ENCODE measurements at places on chromosomes 7 and 10.

DNA sequence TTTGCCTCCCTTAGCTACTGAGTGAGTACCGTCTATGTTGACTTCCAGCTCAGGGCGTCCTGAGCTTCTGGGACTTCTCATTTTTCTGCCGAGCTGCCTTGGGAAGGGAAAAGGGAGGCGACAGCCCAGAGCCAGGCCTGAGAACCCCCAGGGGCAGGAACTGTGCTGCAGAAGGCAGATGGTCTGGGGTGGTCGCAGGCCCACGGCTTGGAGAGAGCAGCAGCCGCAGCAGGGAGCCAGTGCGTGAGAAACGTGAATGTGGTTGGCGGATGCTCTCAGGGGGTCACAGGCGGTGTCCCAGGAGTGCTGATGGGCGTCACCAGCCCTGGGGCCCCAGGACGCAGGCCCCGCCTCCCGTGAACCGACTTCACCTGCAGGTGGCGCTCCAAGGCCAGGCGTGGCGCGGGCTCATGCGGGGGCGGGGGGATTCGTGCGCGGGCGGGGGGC is 9.2 kb upstream of the PWWP2B start:
- DNase-seq, result peak; percentile 94

DNA sequence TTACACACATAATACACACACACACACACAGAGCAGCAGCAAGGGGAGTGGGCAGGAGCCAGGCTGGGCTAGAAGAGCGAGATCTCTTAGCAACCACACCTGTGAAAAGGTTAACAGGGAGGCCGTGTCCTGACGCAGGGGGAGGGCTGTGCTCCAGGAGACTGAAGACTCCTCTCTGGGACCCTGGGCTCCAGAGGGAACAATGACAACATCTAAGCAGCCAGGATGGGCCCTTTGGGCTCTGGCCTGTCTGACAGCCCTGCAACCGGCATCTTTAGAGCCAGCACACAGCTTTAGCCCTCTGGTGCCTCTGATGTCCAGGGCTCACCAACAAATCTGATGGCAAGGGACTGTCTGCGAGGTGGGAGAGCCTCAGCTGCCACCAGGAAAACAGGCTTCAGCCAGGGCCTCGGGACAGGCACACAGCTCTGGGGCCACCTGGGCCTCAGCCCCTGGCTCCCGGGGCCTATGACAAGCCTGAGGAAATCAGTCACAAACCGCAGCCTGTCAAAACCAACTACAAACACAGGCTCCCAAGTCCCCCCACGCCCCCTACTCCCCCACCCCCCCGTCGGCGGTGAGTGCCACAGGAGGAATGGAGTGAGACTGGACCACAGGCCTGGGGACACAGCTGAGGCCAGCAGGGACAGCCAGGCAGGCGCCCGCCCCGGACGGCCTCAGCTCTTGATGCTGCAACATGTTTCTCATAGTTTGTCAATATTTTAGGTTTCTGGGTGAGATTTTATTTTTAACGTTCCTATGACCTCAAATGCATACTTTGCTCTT is 102.8 kb downstream of the TNS3 start:
- no peak for DNase-seq

DNA sequence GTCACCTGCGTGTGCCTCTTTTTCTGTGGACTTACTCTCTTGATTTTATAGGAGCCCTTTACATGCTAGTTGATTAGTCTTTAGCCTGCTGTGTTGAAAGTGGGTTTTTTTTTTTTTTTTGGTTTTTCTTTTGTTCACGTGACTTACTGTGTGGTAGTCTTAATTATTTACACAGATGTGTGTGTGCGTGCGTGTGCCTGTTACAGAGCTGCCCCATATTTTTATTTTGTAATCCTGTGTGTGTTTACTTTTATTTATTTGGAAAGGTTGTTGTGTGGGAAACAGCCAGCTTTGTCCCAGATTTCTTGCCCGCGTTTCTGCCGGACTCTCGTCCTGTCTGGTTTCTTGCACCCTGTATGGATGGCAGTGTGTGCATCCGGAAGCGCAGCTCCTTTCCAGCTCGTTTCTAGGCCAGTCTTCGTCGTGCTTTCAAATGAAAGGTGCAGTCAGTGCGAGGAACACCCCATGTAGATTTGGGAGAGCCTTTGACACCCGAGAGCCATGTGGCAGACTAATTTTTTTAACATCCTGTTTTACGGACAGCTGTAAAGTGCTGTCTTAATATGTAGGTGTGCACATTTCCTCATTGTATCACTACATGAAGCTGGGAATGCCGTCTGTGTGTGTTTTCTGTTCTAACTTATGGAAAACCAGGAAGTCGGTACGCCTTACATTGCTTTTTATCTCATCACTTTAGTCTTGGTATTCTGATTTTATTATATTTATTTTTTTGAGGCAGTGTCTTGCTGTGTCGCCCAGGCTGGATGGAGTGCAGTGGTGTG is 55.6 kb downstream of the DNAJB6 start:
- DNase-seq, result no peak

- no peak for DNase-seq
These were observed 6.6 kb downstream of the GDF10 start for GRCh38 chr10:47306387-47307210.

DNA sequence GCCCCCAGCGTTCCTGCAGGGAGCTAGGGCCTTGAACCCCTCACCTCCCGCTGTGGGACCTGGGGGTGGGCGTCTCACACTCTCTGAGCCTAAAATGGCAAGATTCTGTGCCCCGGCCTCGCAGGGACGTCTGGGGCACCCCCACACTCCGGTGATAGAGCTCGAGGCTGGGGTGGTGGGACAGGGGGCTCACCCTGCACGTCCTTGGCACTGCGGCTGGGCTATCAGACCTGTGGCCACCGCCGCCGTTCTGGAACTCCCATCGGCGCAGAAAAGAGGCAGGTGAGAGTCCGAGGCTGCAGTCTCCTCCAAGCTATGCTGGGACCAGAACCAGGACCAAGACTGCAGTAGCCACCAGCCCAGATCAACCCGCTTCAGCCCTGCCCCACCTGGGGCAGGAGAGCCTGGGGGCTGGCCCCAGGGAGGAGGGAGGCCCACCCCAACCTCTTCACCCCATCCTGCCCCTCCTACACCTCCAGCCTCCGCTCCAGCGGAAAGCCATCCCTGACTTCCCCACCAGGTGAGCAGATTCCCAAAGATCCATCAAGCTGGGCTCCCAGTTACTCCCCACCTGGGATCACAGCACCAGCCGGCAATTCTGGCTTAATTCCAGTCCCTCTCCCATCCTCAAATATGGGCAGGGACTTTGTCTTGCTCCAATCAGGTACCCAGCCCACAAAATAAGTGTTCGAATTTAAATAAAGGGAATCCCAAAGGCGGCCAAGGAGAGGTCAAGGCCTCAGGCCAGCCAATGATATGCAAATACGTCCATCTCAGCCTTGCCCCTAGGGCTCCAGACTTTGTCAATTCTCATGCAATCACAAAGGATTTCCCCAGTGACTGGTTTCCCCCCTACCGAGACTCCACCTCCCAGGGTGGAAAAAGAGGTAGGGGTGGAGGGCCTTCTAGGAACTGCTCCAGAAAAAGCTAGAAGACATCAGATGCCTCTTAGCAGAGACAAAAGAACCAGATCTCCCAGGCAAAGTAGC is 16.4 kb downstream of the TNRC18 start:
- DNase-seq, result peak; percentile 7

DNA sequence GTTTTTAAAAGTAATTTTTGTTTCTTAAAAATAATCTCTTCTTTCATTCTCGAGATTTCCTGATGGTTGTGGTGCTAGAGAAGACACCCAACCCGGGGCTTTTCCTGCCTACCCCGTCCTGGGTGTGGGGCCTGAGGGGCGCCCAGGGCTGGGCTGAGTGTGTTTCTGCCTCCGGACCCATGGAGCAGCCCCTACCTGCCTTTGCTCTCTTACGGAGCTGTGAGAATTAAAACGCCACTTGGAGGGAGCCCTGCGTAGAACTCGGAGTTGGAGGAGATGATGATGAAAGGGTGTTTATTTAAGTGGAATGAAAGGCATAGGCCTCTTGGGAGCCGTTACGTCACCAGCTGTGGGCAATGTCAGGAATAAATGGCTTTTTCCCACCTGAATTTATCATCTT is 261.8 kb upstream of the SHH start:
- no peak for DNase-seq

DNA sequence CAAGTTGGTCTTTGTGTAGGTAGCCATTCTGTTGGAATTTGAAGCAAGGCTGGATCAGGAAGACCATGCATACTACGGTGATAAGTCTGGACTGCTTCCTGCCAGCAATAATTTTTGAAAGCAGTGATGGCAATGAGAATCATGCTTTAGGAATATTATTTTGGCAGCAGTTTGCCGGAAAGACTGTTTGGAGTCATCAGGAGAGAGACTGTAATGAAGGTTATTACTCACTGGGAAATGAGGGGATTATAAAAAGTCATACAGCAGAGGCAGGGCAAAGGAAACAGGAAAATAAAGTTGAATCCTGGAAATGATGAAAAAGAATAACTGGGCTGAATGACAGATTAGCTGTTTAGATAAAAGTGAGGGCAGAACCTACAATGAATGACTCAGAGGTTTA is 1136.8 kb upstream of the AUTS2 start:
- no peak for DNase-seq

GRCh38 chr7:123649964-123650363 is 5.7 kb upstream of the LMOD2 start:
- DNase-seq, result no peak

GRCh38 chr10:78910476-78910875 is 158.3 kb upstream of the ZMIZ1 start:
- DNase-seq, result no peak

DNA sequence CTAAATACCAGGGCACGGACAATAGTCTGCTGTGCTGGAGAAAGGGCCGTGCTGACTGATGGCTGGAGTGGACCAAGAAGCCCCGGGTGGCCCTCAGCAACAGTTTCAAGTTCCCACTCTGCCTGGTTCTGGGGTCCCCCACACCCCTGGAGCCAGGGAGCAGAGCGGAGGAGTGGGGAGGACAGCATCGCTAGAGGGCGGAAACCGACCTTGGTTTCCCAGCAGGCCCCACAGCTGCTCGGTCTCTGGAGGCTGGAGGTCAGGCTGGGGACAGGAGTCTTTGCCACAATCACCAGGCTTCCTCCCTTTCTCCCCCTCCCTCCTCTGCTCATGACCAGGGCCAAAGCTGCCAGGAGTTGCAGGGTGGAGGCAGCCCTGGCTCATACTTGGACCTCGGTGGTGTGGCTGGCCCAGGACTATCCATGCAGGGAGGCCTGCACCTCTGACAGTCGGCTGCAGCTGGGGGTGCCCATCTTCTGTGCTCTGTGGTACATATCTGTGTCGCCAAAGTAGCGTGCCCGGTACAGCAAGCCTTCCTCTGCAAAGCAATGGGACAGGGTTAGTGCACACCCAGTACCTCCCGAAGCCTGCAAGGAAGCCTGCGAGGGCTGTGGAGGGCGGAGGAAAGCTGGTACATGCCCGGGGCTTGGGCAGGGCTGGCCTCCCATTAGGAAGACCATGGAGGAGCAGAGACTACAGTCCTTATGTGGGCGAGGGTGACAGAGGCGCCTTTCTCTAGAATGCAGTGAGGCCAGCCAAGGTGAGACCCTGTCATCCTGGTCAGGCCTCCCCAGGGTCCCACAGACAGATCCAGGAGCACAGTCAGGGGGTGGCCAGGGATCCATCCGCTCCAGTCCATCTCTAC is 19.1 kb downstream of the DNAJB12 start:
- no peak for DNase-seq

GRCh38 chr7:55104712-55105433 is 86.1 kb downstream of the EGFR start:
- no peak for DNase-seq

GRCh38 chr10:10032991-10033390 is 984.7 kb upstream of the CELF2 start:
- no peak for DNase-seq

DNA sequence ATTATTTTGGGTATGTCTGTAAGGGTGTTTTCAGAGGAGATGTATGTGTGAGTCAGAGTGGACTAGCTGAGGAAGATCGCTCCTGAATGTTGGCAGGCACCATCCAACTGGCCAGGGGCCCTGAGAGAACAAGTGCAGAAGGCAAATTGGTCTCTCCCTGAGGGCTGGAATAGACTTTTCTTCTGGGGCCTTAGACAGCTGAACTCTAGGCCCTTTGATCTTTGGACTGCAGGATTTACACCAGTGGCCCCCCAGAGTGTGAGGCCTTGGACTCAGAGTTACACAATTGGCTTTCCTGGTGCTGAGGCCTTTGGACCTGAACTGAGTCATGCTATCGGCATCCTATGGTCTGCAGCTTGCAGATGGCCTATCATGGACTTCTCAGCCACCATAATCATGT is 217.2 kb downstream of the REEP3 start:
- peak; percentile 26 for DNase-seq

DNA sequence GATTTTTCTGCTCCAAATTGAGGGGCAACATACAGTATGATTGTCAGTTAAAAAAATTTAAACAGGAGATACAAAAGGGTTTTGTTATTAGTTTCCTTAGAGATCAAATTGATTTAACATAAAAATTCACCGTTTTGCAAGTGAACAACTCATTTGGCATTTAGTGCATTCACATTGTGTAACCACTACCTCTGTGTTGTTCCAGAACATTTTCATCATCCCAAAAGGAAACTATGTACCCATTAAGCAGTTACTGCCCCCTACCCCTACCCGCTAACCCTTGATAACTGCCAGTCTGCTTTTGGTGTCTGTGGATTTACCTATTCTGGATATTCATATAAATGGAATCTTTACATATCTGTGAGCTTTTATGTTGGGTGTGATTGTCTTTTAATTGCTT is 3.1 kb downstream of the ZRANB1 start:
- peak; percentile 7 for DNase-seq

DNA sequence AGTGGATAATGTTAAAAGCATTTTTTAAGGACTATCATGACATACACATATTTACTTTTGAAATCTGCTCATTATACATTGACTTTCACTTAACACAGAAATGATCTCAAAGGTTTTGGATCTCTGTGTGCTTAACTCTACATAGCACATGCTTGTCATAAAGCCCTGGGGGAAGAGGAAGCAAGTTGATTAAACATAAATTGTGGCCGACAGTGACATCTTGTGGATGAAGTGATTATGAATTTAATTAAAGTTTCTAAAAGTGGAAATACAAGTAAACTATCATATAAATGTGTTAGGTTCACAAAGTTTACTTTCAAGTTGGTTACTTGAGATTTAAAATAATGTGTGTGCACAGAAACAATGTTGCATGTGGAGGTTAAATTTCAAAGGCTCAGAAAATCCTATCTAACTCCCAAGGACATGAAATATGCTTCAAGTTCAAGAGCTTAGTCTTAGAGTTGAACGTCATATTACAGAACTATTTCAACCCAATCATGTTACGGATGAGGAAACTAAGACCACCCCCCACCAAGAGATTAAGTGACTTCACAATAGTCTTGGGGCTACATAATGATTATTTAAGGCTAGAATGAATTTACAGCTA is 1247.8 kb downstream of the GATA3 start:
- DNase-seq, result peak; percentile 15

GRCh38 chr7:1321411-1322239 is 89.0 kb downstream of the UNCX start:
- DNase-seq, result no peak

DNA sequence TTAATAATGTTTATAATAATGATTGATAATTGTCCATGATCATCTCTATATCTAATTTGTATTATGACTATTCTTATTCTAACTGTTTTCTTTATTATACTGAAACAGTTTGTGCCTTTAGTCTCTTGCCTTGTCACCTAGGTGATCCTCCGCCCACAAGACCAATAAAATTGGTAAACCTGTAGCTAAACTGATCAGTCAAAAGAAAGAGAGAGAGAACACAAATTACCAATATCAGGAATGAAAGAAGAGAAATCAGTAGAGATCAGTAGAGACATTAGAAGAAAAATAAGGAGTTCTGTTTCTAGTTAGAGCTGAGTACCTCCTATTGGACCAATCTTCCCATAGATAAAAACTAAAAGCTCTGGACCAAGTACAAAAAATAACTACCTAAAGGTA is 6.1 kb upstream of the COA1 start:
- DNase-seq, result no peak
